ENCODE measurements at places on chromosomes 5 and 9. TPM values are rescaled to one million over a fixed set of nuclear protein-coding genes. Genes with fewer than 3 reads are reported as not detected.

DNA sequence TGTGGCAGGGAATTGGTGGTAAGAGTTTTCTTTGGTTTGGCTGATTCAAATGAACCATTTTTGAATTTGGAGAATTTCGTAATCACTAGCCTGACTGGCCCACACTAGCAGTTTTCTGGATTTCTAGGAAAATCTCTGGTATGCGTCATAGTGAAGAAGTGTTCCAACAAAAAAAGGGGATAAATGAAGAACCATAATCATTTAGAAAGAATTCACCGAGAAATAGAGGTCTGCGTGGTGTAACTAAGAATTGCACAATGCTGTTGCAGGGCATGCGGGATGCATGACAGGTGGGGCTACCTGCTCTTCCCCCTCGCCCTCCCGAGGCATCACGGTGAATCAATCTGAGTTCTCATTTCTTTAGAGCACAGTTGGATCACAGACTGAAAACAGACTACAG lies 232.3 kb upstream of the PAPPA start:
- no peak for DNase-seq

GRCh38 chr5:110376281-110376951 lies 350.1 kb downstream of the TMEM232 start:
- peak; percentile 9 for DNase-seq

GRCh38 chr5:174300118-174300940 lies 254.8 kb downstream of the NSG2 start:
- no peak for DNase-seq

- no peak for DNase-seq
Measured at GRCh38 chr9:87099407-87099806, 152.1 kb upstream of the GAS1 start.

GRCh38 chr9:91117474-91117891 lies 244.2 kb downstream of the AUH start:
- no peak for DNase-seq

GRCh38 chr9:114033397-114034103 lies 44.5 kb downstream of the AMBP start:
- peak; percentile 31 for DNase-seq

DNA sequence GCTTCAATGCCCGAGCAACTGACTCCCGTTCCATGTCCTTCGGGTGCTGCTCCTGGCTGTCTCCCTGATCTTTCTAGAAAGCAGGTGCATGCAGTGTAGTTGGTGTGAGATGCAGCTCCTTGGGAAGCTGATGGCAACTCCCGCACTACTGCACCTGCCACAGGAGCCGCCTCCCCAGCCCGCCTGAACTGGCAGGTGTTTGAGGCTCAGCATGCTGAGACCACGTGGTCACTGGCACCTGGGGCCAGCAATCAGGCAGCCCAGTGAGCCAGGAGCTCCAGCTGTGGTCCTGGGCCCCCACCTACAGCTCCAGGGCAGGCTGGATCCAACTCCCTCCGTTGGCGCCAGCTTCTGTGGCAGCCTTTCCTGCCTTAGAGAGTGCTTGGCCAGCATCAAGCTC lies 111.5 kb downstream of the ICE1 start:
- no peak for DNase-seq

- DNase-seq = no peak
Measured at GRCh38 chr9:93301291-93301811, 117.4 kb downstream of the WNK2 start.

GRCh38 chr9:127558581-127559246 lies 53.4 kb upstream of the STXBP1 start:
- no peak for DNase-seq

DNA sequence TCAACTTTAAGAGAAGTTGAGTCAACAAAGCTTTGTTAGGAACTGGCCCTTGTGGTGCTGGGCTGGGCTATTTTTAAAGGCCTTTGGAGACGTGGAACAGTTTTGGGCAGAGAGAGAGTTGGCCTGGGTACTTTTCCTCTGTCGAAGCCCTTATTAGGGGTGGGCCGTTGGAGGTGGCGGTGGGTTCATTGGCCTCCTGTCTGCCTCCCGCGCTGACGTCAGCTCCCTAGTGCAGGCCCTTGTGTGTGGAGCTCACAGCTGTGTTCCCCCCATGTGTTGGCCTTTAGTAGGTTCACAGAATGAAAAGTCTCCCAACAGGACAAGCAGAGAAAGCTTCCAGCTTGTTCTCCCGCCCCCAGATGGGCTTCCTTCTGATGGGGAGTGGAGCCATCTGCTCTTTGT lies 2.7 kb downstream of the NCS1 start:
- no peak for DNase-seq

DNA sequence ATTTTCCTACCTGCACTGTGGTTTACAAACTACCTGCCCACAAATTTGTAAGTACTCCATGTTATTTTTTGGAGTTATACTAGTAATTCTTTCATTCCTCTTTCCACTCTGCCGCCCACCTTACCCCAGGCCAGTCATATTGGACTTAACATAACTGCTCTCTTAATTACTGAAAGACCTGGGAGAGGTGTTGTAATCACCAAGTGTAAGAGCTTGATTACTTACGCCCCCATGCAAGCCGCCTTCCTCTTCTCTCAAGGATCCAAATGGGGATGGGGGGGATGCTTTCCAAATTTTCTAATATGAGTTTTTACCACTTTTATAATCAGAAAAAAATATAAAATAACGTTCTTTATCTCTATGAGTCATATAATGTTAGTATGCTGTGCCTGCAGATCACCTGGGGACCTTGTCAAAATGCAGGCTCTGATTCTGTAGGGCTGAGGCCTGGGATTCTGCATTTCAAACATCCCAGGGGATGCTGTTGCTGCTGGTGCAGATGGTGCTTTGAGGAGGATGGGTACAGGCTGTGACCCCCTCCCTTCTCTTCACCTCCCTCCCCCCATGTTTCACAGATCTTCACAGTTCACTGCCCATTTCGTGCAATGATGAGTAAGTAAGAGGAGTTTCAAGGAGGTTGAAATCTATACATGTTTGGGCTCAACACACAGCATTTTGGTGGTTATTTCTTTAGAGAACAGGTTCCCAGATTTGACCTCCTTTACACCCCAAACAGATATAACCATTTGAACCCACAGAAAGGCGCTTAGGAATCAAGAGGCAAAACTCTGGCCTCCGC lies 87.3 kb downstream of the SEC61B start:
- no peak for DNase-seq

DNA sequence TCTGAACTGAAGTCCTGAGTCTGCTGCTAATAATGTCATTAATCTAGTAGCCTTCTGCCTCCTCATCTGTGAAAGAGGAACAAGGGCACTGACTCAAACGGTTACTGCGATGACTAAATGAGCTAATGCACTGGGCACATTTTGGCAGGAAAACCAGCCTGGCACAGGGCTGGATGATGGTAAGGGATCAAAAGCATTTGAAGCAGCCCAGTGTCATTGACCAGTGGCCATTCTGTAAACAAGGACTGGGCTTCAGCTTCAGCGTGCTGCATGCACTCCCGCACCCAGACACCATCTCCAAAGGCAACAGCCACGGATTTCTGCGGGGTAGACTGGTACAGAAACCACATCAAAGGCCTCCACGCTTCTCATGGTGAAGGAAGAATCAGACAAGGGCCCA lies 8.0 kb downstream of the GCNT4 start:
- no peak for DNase-seq

The SPINK13 gene
- polyA plus RNA-seq = 3.1 TPM

DNA sequence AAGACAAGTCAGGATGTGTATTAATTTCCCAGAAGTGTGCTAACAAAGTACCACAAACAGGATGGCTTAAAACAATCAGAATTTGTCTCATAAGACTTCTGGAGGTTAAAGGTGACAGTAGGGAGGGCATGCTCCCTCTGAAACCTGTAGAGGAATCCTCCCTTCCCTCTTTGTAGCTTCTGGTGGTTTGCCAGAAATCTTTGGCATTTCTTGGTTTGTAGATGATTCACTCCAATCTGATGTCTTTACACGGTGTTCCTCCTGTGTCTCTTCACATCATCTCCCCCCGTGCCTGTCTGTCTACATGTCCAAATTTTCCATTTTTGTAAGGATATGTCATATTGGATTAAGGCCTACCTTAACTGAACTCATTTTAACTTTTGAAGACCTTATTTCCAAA lies 471.5 kb downstream of the ZNF608 start:
- no peak for DNase-seq

The OTP gene
- not detected for polyA plus RNA-seq

DNA sequence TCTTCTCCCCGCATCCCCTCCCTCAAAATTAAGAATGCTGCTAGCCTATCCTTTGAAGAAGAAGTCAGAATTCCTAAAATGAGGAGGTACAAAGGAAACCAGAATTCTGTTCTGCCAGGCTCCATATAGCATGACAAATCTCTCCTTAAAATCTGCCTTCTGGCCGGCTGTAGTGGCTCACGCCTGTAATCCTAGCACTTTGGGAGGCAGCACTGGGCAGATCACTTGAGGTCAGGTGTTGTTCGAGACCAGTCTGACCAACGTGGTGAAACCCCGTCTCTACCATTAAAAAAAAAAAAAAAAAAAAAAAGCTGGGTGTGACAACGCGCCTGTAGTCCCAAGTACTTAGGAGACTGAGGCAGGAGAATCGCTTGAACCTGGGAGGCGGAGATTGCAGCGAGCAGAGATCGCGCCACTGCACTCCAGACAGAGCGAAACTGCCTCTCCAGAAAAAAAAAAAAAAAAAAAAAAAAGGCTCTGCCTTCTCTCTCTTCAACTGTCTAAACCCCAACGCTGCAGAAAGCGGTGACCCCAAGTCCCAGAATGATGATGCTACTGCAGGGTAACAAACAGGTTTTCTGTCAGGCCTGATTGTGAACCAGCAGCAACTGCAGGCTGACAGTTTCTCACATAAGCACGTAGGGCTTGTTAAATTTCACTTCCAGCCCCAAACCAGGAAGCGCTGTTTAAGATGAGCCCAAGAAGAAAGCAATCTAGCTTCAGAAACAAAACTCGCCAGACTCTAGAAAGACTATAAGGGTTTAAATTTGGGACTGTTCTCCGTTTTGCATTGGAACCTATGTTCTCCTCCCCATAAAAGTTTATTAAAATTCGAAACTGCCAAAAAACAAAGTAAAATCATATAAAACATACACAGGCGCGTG lies 963 bp upstream of the CAST start:
- peak; percentile 38 for DNase-seq

The SLIT3 gene
- 96.7 TPM for polyA plus RNA-seq

DNA sequence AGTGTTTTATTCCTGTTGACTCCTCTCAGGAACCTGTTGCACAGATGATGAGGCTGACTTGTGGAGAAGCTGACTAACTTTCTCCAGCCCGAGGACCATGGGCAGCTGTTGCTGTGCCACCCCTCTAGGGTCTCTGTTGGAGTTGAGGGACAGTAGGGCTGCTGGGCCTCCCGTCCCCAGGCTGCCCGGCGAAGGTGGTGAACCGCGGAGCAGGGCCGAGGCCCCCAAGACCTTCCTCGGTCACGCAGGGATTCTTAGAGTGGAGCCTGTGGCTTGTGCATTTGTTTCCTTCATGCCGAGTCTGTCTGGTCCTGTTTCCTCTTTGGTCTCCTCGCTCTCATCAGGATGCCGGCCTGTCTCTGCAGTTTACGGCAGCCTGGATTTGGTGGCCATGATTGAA lies 40.2 kb downstream of the CACNA1B start:
- no peak for DNase-seq

DNA sequence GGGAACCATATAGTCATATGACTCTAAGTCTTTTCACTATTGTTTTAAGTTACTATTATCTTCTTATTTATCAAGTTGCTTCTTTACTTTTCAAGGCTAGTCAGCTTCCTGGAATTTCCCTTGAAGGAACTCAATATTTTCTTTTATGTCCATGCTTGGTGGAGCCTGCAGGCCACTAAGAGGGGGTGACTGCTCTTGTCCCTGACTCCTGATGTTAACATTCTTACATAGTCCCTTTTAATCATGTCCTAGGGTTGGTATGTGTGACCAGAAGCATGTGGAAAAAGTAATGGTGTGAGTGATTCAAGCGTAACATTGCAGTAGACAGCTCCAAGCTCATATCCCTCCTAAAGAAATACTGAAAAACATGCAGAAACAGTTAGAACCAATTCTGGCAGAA lies 1536.2 kb upstream of the CDH9 start:
- DNase-seq = no peak

The PCDHB6 gene
- polyA plus RNA-seq = not detected
